ENCODE measurements at places on chromosomes 7 and 10.

DNA sequence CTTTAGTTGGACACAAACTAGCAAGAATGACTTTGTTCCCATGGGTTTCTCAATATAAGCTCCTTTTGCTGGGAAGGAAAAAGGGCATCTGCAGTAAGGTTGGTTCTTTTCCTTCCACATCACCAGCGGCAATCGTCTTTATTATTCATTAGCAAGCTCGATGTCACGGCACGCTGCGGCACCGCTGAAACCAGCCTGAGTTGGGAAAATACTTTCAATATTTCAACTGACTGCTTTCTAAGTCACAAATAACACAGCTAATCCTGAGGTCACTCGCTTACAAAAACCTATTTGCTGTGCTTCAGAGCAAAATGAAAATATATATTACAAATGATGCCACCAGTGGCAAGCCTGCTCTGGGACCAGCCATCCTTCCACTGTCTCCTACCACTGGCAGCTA lies 585.8 kb downstream of the DNAJB6 start:
- no peak for DNase-seq

- peak; percentile 10 for DNase-seq
These were observed 180.2 kb upstream of the FZD8 start for GRCh38 chr10:35822316-35822715.

DNA sequence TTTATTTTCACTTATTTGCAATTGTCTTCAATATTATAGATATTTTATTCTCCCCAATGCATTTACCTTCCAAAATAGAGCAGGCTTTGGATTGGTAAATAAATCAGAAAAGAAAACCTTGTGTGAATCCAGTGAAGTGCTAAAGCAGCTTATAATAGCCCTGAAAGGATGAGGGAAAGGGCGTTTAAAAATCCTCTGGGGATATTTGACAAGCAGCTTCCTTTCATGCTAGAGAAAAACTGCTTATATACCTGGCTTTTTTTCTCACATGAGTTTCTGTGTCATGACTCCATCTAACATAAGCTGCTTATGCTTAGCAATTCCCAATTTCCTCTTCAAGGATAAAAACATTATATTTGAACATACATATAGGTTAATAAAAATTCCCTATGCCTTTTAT lies 221.6 kb upstream of the SEMA3E start:
- DNase-seq: no peak

DNA sequence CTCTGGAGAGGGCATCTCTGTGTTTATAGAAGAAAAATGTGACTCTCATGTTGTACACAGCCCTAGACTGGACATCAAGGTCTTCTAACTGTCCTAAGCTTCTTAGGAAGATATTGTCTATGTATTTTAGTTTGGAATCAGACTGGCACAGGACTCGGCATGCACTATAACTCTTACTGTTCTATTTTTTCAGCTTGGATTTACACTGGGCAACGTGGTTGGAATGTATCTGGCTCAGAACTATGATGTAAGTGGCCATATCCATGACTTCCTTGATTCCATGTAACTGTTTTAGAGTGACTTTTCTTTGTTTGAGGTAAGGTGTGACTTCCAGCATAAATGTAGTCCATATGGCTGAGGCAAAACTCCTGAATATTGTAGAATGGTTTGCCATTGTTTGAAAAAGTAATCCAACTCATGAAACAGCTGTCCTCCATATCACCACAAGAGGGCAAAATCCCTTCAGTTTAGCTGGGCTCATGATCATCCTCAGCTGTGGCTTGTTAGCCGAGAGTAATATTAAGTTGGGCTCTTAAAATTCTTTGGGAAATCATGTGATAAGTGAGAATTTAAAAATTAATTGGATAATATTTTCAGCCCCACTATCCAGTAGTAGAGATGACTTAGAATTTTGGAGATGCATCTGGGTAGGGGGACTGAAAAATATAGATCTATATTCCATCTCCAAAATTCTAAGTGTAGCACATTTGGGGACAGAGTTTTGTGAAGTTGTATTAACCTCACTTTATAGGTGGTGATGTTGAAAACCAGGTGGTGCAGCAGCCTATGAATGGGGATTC lies 10.4 kb downstream of the STMP1 start:
- no peak for DNase-seq

DNA sequence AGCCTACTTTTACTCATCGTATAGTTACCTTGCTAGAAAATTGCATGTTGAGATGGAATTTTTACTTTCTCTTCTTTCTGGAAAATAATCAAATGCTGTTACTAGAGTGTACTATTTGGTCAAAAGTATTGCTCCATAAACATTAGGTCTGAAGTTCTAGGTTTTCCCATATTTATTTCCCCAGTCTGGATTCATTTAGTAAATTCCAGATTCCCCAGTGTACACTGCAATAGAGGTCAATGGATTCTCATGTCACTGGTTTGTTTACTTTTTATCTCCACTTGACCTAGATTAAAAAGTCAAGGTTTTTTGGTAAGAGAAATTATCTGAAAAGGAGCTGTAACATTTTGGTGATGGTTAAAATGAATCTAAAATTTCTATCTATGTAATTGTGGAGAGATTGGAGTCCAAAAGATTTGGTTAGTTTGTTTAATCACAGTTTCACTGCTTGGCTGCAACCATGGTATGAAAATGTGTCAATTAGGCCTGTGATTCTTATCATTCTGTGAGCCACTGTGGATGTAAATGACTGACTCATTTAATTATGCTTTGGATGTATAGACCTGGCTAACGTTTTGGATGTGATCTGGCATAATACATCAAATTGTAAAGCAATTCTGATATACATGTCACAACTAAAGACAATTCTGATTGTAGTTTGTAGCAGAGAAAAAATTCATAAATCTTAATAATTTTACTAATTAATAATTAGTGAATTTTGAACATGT lies 32.7 kb upstream of the STEAP4 start:
- no peak for DNase-seq

GRCh38 chr10:76916536-76916935 lies 721.1 kb downstream of the KCNMA1 start:
- DNase-seq: no peak

DNA sequence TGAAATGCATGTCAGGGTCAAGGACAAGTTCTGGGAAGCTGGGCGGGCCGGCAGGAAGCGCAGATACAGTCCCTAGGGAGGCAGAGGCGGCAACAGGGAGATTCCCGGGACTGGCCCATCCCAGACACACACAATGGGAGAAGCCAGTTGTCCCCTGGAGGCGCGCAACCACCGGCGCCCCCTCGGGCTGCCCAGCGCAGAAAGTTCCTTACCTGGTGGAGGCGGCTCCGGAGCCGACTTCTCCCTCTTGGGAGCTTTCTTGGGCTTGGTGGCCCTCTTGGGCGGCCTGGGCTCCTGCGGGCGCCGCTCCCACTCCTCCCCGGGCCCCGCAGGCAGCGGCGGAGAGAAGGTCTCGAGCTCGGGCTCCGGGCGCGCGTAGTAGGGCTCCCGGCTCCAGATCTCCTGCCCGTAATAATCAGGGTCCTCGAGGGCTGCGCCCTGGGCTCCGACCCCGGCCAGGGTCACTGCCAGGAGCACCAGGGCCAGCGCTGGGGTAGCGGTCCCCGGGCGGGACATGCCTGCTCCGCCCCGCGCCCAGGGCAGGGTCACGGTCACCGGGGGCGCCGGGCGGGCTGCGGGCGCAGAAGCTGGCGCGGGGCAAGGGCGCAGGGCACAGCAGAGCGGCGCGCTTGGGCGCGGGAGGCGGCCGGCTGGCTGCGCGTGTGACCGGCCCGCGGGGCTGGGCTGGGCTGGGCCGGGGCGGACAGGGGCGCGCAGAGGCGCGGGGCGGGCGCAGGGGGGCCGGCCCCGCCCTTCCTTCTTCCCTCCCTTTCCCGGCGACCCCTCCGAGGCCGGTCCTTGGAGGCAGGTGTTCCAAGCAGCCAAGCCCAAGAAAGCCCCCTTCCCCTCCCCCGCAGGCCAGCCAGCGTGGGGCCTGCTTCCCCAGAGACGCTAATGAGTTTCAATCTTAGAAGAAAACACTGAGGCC lies at the start of gene CPXM2:
TSS of gene CPXM2 (minus strand) at position 664 of the 928 bp plus-strand sequence. CDS start at position 516, 148 bp downstream.
- no peak for DNase-seq

DNA sequence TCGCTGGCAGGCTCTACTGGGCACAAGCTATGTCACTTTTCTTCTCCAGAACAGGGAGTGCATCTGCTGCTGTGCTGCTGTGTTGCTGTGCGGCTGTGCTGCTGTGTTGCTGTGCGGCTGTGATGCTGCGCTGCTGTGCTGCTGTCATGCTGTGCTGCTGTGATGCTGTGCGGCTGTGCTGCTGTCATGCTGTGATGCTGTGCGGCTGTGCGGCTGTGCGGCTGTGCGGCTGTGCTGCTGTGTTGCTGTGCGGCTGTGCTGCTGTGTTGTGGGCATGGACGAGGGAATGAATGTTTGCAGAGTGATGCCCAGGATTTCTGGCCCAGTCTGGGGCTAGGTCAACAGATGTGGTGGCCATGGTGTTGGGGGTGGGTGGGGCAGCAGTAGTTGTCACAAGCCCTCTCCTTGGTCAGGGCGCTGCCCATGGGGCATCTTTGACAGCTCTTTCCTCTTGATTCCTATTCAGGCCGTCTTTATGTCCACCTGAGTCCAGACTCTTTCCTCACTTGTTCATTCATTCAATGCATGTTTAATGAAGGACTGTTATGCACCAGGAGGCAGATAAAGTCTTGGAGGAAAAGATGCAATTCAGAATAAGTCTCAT lies 55.6 kb downstream of the C10orf120 start:
- no peak for DNase-seq

GRCh38 chr7:99099499-99100077 lies 44.3 kb downstream of the SMURF1 start:
- no peak for DNase-seq
